Stimulated activated CD8-positive, alpha-beta memory T cell treated with anti-CD3 and anti-CD28 coated beads, Interleukin-4, amount 100 ng/mL, for 1 hour (primary cell): ENCODE measurements at places on chromosomes 3 and 15.

- no peak for DNase-seq
These were observed 3.4 kb downstream of the PPM1M start for GRCh38 chr3:52248816-52249547.

- DNase-seq, result no peak
These were observed 51.7 kb upstream of the SMAD3 start for GRCh38 chr15:67013696-67014095.

GRCh38 chr15:74173380-74174218 is at the start of gene ISLR:
ISLR (plus strand) TSS chr15:74173710; CDS start chr15:74174859, 1,149 bp downstream.
- no peak for DNase-seq

GRCh38 chr3:156256945-156257344 is 136.6 kb downstream of the KCNAB1 start:
- no peak for DNase-seq

GRCh38 chr3:126618021-126618420 is 36.9 kb downstream of the TXNRD3 start:
- no peak for DNase-seq

DNA sequence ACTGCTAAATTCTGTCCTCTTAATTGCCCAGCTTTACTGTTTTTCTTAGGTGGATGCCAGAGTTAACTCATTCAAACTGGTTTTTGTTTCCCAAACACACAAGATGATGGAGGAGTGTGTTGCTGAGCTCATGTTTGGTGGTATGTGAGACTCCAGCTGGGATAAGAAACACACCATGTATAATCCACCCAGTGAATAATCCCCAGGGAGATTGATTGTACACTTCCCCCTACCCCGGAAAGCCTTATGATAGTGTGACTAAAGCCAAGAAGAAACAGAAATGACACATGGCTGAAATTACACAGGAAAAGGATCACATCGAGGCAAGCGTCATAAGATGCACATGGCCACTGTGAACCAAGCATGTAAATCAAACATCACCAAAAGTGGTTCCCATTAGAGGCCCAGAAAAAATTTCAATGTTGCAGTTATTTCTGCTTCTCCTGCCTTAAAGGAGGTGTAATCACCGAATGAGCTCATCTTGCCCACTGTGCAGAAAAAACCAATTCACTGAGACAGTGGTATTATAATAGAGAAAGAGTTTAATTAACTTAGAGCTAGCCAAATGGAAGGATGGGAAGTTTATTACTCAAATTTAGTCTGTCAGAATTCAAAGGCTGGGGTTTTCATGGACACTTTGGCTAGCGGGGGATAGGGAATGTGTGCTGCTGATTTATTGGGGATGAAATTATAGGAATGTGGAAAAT is 56.7 kb upstream of the MAGI1 start:
- DNase-seq, result no peak

GRCh38 chr3:112602217-112602838 is 38.6 kb downstream of the CCDC80 start:
- no peak for DNase-seq

DNA sequence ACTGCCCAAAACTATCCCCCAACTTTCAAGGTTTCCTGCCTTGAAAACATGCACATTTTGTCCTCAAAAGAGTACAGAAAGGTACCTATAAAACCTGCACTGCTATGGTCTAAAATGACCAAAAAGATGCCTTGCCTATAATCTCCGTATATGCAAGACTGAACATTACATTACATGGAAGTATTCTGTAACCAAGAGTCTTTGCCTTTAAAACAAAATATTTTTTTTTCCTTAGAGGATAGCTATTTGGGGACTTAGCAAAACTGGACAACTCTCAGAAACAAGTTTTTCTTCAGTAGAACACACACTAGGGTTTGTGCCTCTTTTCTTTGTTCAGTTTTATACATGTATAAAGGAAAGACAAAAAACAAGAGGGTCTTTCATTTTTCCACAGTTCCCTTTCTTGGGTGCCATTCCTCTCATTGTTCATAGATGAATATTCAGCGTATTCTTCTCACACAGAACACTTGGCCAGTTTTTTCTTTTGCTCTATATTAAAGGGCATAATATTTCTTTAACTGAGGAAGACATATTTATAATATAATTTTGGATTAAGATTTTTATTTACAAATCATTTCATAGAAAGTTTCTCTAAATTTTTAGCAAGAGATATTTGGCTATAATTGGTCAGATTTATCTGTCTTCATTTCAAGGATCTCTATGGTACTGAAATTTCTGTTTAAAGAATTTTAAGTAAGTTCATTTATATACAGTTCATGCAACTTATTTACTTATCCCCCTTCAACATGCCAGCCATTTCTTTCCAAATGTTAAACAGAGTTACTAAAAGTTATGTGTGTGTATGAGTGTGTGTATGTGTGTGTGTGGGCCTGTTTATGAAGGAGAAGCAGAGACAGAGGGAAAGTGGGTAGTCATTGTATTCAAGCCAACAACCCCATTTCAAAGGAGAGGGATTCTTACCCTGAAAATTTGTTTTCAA is 142.6 kb downstream of the ZBTB20 start:
- no peak for DNase-seq

- no peak for DNase-seq
These were observed 325.4 kb upstream of the AGTR1 start for GRCh38 chr3:148372206-148372875.

DNA sequence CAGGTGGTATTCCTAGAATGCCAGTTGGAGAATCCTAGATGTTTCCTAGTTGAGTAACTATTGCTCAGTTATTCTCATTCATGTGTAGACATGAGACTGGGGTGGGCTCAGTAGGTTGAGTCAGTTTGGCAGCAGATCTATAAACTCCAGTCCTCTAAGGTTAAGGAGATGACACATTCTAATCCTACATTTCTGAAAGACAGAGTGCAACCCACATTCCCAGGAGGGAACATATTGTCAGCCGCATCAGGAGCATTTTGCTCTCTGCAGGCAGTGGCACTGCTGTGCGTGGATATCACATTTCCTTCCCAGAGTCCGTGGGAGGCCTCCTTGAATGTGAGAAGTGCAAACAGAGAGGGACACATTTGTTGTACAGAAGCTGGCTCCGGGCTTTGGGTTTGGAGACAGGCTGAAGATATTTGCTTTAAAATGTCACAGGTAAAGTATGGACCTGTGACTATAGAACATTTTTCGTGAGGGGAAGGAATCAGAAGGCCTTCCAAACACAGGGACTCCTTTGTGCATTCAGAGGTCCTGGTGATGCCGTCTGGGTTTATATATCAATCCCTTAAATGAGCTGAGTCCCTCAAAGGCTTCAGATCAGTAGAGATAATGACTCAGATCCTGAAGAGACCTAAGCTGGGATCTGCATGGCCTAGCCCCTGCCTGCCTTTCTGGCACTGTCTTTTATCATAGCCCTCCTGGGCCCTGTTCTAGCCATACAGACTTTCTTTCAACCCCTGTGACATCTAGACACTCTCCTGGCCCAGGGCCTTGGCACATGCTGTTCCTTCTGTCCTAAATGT is 156.5 kb downstream of the CADPS start:
- DNase-seq, result no peak

DNA sequence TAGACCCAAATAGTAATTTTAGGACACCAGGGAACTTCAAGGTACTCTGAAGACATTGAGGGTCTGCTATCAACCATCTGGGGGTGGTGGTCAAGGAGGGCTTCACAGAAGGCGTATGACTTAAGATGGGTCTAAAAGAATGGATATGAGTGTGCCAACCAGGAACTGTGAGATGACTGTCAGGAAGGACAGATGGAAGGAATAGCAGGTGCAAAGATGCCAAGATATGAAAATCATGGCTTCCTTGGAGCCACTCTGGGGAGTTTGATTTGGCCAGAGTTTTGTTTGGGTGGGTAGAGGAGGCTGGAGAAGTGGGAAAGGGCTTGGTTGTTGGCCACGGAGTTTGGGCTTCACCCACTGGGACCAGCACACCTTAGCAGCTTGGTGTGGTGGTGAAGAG is 21.2 kb downstream of the CDCP1 start:
- DNase-seq, result no peak

DNA sequence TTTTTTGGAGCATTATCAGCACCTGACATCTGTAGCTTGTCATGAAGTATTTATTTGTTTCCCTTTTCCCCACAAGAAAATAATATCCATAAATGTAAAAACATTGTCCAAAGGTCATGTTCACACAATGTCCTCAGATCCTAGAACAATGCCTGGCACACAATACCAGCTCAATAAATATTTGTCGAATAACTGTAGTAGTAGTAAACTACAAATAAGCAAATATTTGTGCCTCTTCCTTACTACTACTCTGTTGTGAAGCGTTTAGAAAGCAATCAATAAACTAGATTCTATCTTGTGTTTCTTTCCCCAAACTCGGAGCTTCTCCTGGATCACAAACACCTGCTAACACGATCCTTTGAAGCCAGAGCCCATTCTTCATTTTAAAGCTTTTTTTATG is 459.6 kb upstream of the NECTIN3 start:
- DNase-seq, result no peak

GRCh38 chr3:146590521-146590920 is 14.6 kb downstream of the PLSCR5 start:
- DNase-seq, result no peak

- no peak for DNase-seq
These were observed 68.8 kb downstream of the TCF12 start for GRCh38 chr15:56987286-56987685.

DNA sequence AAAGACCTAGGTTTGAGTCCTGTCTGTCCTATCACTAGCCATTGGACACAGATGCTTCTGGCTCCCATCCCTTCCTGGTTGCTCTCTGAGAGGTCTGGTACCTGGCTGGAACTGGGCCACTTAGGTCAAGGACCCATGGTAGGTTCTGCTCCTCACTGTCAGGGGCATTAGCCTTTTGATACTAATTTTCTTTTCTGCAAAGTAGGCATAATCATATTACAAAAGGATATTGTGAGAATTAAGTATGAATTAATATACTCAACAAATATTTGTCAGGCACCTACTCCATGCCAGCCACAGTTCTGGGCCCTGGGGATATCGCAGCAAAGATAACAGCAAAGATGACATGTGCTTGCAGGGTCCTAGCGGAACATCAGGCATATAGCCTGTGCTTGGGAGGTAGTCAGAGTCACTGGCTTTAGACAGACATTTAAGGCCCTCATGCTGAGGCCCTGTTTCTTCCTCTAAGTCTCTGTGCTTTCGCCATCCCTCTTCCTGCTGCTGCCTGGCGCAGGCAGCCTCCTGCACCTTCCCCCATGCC is 25.6 kb upstream of the LCTL start:
- no peak for DNase-seq
